Fibroblast of skin of scalp (primary cell): ENCODE measurements at places on chromosomes 12 and 14.

- DNase-seq, result peak; percentile 77
Observed at GRCh38 chr12:113727651-113728061, 238.5 kb downstream of the RBM19 start.

GRCh38 chr12:8665759-8666158 is 3.1 kb upstream of the MFAP5 start:
- peak; percentile 84 for DNase-seq

GRCh38 chr12:30191696-30192455 is 408.1 kb upstream of the TMTC1 start:
- no peak for DNase-seq

DNA sequence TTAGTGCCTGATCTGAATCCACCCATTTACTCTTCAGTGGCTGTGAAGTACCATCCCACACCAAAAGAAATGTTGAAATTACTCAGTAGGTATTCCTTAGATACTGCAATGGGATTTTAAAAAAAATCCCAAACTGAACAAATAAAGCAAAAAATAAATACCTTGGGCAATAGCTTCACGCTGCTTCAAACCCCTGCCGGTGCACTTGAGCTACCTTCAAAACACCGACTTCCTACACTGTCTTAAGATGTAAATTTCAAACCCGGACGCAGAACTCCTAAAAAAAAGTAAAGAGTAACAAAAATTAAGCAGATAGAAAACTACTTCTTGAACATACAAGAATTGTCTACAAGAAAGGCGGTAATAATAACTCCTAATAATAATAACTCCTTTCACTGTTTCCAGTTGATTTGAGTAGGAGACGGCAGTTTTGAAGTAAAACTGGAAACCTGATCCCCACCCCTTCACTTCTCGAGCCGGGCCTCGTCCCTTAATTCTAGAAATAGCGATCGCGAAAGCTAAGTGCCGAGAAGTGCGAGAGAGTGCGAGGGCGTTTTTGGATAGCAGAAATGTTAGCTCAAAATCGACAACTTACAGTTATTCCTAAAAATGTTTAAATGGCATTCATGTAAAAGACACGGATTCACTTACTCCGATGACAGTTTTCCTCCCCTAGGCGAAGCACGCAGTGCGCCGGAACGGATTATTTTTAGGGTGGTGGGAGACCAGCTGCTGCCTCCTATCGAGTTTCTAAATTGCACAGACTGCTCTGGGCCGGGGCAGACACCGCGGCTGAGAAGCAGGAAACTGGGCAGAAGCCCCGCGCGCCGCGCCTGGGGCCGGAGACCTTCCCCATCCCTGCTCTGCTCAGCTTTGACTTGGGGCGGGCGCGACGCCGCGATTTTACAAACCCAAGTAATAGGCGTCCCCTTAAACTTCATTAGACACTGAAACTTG is at the start of gene ABCC9:
TSS of gene ABCC9 (minus strand) at position 878 of the 957 bp plus-strand sequence. CDS start 4,752 bp downstream, outside the sequence.
- peak; percentile 54 for DNase-seq

DNA sequence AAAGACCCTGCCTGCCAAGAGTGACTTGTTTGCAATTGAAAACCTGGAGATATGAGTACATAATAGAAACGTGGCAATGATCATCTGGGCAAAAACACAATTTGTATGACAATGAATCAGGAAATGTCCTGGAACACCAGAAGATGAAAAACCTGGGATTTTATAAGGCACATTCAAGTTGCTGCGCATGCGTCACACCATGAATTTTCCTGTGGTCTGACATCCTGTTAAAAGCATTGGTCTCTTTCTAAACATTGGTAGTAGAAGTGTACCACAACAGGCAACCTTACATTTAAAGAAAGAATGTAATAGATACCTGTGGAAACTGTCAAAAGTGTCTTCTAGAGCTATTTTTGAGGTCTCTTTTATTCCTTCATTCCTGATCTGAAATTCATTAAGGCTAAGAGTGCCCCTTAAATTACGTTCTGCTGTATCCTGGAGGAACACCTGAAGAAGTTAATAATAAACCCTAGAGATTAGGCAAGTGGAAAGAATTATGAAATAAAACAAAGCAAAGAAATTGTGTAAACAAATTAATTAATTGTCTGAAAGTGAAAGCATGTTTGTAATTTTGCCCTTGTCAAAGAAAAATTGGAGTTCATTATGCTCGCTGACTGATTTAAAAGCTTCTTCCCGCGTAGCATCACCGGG is 676.5 kb downstream of the DIO2 start:
- DNase-seq, result no peak

- DNase-seq, result peak; percentile 98
Observed at GRCh38 chr14:68577802-68578541, 214.9 kb downstream of the ZFP36L1 start.

GRCh38 chr14:32075672-32076277 is 1.3 kb upstream of the ARHGAP5 start:
- no peak for DNase-seq
